T-helper 2 cell (primary cell): ENCODE measurements at places on chromosomes 4 and X.

DNA sequence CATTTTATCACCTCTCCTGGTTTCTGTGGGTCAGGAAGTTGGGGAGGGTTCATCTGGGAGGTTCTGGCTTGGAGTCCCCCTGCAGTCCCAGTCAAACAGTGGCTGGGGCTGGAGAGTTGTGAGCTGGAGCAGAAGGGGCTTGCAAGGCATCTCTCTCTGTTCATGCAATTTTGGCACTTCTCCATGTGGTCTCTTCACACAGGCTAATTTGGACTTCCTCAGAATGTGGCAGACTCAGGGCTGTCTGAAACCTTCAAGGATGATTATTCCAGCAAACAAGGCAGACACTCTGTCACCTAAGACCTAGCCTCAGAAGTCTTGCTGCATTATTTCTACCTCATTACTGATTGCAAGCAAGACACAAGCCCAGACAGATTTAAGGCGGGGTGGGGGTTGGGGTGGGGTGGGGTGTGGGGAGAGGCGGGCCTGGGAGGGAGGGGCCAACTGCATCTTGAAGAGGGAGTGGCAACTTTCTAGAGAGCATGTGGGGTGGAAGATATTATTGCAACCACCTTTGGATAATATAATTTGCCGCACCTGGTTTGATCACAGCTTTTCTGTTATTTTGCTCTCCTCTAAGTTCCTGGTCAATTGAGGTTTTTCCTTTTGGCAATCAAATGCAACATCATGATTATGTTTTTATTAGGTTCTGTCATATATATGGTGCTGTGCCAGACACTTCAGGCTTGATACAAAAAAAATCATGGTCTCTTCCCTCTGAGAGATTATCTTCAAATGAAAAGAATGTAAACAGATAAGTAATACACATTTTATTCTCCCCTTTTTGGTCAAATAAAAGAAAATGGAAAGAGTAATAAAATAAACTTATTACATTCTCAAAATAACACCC lies 799.5 kb downstream of the RPA4 start:
- no peak for DNase-seq

GRCh38 chrX:43560247-43560946 lies 95.7 kb upstream of the MAOA start:
- DNase-seq, result no peak

DNA sequence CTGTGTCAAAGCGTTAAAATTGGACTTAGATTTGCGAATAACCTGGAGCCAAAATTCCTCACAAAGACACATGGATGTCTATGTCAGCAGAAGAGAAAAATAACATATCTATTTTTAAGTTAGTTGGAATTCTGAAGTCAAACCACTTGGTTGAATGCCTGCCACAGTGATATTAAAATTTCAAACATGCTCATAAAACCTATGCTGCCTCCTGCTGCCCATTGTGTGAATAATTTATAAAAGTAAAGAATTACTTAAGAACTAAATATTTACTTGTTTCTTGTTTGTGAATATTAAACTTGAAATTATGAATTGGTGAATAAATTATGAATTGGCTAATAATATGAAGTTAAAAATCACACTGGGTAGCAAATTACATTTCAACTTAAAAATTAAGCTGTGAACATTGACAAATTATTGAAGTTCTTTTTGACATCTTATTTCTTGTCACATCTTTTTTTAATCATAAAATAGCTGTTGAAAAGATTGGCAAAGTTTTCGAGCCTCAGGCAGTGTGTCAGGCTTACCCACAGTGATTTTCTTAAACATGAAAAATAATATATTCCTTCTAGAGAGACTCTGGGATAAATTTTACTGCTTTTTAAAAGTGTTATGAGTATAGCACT lies 35.4 kb downstream of the FABP2 start:
- no peak for DNase-seq

DNA sequence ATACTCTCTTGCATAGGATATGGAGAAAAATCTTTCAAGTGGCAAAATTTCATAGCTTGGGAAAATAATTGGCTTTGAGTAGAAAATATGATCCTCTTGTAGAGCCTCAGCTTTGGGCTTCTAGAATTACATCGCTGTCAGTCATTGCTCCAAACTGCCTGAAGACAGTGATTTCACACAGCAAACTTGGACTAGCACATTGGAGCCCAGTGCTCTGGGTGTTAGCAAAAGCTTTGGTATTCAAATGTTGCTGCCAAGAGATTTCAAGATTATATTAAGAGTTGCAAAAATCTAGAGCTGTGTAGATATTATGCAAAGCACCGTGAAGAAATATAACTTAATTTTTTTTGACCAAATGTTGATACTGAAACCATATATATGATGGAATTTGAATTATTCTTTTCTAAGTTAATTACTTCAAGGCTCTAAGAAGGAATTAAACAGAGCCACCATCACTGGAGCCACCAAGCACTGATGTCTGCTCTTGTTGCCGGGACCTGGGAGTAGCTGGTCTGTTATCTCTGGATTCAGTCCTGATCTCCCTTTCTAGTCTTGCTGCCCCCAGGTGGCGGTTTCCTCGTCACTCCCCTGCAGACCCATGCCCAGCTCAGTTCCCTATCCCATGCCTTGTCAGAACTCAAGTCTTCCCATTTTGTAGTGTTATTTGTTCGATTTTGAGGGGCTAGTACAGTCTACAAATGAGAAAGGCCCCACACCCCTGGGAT lies 260.7 kb upstream of the SFRP2 start:
- no peak for DNase-seq
